ENCODE measurements at places on chromosomes 5 and 9. TPM values are rescaled to one million over a fixed set of nuclear protein-coding genes. Genes with fewer than 3 reads are reported as not detected.

GRCh38 chr9:114233491-114234185, 78.3 kb downstream of the COL27A1 start:
- no peak for DNase-seq

Gene ANXA1
- 353 TPM for total RNA-seq

DNA sequence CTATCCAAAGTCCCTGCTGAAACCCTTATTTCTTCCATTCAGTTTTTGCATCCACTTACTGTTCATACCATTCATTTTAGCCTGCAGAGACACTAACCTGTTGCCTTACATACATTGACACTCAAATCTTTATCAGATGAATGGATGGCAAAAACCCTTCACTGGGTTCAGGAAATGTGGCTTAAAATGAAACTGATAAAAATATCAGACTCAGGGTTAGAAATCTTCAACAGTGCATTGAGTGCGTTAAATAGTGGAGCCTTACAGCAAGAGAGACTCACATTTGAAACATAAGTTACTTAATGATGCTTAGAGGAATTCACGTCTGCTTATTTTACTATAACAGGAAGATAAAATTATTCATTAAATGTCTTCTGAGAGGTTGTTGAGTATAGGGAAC, 28.0 kb upstream of the BNC2 start:
- no peak for DNase-seq

Gene SH3TC2
- 15.1 TPM for total RNA-seq

DNA sequence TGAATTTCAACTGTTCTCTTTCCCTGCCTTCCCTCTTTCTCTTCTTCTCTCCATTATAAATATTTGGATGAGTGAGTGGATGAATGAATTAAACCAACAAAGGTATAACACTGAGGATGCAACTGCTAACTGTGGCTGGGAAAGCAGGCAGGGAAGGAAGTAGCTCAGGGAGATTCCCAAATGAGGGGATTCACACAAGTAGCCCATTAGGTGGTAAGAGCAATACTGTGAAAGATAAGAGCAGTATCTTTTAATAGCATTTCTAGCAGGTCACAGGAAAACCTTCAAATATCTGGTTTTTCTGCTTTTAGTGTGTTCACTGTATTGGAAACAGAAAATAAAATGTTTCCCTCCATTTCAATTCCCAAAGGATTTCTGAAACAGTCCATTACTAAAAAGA, 105.6 kb downstream of the OXCT1 start:
- no peak for DNase-seq

DNA sequence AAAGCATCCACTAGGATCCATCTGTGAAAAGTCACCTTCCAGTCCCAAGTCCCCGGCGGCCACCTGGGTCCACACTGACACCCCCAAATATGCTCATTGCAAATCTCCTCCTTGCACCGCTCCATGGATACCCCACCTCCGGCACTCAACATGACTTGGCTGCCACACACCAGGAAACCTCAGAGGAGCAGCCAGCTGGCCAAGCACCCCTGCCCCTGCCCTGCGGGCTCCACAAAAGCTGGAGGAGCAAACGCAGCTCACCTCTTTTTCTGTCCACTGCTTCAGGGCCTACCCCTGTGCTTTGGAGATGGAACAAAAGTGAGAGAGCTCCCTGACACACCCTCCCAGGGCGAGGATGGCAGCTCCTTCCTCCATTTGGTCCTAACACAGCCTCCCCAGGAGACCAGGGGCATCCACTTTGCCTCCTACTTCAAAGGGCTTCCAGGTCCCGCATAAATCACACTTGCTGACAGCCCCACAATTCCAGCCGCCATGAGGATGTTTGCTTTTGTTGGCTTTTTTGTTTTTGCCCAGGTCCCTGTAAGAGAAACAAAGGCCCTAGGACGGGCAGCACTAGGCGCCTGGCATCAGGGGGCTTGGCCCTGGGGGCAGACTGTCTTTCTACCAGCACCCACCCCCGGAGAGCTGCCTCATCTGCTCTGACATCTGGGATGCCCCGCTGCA, 14.8 kb downstream of the ROR2 start:
- no peak for DNase-seq
